ENCODE measurements at places on chromosomes 2 and 18. TPM values are rescaled to one million over a fixed set of nuclear protein-coding genes. Genes with fewer than 3 reads are reported as not detected.

The PNO1 gene
- 8.4 TPM for total RNA-seq

The GALR1 gene
- 0.05 TPM for total RNA-seq

The SLC5A6 gene
- 11.5 TPM for total RNA-seq

The CCDC178 gene
- 0.45 TPM for total RNA-seq

The SERPINB12 gene
- total RNA-seq: not detected

The COL3A1 gene
- total RNA-seq: 96.9 TPM

The LANCL1 gene
- 65.2 TPM for total RNA-seq

The ARHGEF33 gene
- total RNA-seq: 0.32 TPM

The LOXL3 gene
- 4.9 TPM for total RNA-seq

The POTEI gene
- not detected for total RNA-seq

The TM4SF20 gene
- total RNA-seq: not detected

The EPB41L3 gene
- total RNA-seq: 9.1 TPM

The ILKAP gene
- total RNA-seq: 27.7 TPM

The NYAP2 gene
- total RNA-seq: not detected

The CD207 gene
- 0.48 TPM for total RNA-seq

The CD302 gene
- total RNA-seq: 24.9 TPM

The IL1B gene
- not detected for total RNA-seq

The TNFAIP6 gene
- total RNA-seq: 8.1 TPM

The GNLY gene
- 1.4 TPM for total RNA-seq

The MOCOS gene
- 0.60 TPM for total RNA-seq

The CTLA4 gene
- not detected for total RNA-seq

The BOLL gene
- 0.21 TPM for total RNA-seq

The ANTXR1 gene
- total RNA-seq: 13.1 TPM

The PKDCC gene
- 75.0 TPM for total RNA-seq

The MROH2A gene
- total RNA-seq: not detected

The KCNF1 gene
- not detected for total RNA-seq

The STON1 gene
- total RNA-seq: 4.4 TPM

The DNAJC5G gene
- total RNA-seq: 1.3 TPM

The HOXD11 gene
- not detected for total RNA-seq

The CCDC142 gene
- 9.1 TPM for total RNA-seq

The OR6B3 gene
- total RNA-seq: not detected

The DNAH7 gene
- 0.35 TPM for total RNA-seq

The KCNIP3 gene
- 5.7 TPM for total RNA-seq

The RFTN2 gene
- total RNA-seq: 5.3 TPM

The ESPNL gene
- not detected for total RNA-seq

The MEP1B gene
- total RNA-seq: not detected

The WDR35 gene
- total RNA-seq: 5.1 TPM

The ABCG8 gene
- not detected for total RNA-seq

The FOXI3 gene
- not detected for total RNA-seq

The EGR4 gene
- total RNA-seq: not detected

The POTEJ gene
- total RNA-seq: not detected

The G6PC2 gene
- total RNA-seq: not detected

The TOGARAM2 gene
- total RNA-seq: 23.5 TPM

The LYG2 gene
- total RNA-seq: not detected

The SPHKAP gene
- 65.6 TPM for total RNA-seq

The CDH19 gene
- total RNA-seq: 7.8 TPM

The IFIH1 gene
- 24.2 TPM for total RNA-seq

The ANKRD30BL gene
- not detected for total RNA-seq

The TYMS gene
- 32.3 TPM for total RNA-seq

The RAX gene
- not detected for total RNA-seq

The RAB6D gene
- total RNA-seq: not detected

The ATP8B1 gene
- 6.5 TPM for total RNA-seq

The HOXD10 gene
- total RNA-seq: not detected

The PCARE gene
- 0.86 TPM for total RNA-seq

The LRRC30 gene
- not detected for total RNA-seq

The ITGA6 gene
- 50.6 TPM for total RNA-seq

The MC5R gene
- not detected for total RNA-seq
